Tibial nerve (tissue), 4 donors: ENCODE measurements at places on chromosomes 16 and 17. TPM values are rescaled to one million over a fixed set of nuclear protein-coding genes. Genes with fewer than 3 reads are reported as not detected.

GRCh38 chr16:66266436-66267291, 99.8 kb upstream of the CDH5 start:
- peak; percentile 75 for DNase-seq
- no peaks in the 10 kb centered on the region for H3K36me3 ChIP-seq
- peak overlapping the region; percentile 72 for H3K27ac ChIP-seq
- H3K4me3 ChIP-seq: no peak overlapping the region
- H3K4me1 ChIP-seq: peaks cover 28% of the 10 kb centered on the region
- no peaks in the 10 kb centered on the region for H3K27me3 ChIP-seq

DNA sequence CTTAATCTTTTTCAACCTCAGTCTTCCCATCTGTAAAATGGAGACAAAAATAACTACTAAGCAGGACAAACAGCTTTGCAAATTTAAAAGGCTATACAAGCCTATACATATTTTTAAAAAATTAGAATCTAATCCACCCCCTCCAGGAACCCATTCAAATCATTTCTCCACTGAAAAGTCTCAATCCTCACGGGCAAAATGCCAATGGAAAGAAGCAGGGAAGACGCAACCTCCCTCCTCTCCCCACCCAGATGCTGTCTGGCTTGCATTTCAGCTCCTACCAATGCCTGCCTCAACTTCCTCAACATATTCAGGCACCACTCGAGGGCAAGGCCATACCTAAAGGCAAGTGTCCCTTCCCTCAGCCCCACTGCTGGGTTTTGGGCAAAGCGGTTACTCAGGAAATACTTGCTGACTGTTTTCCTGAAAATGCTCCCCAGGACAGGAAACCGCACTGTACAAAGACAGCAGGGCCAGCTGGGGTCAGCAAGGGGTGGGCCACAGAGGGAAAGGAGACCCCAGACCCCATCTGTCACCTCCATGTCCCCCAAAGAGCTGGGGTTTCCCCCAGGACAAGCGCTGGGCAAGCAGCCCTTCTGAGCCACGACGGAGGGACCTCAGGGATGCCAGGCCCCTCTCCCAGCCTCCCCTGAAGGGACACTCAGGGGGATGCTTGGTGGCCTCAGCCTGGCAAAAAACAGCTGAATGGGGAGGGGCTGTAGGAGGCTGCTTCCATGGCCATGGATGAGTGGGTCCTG, 47.7 kb upstream of the DOC2B start:
- no peaks in the 10 kb centered on the region for H3K27me3 ChIP-seq
- H3K4me1 ChIP-seq: no peaks in the 10 kb centered on the region
- DNase-seq: no peak
- H3K36me3 ChIP-seq: no peaks in the 10 kb centered on the region

GRCh38 chr16:89962754-89963498, 14.4 kb downstream of the DEF8 start:
- no peak overlapping the region for H3K27ac ChIP-seq
- DNase-seq: no peak
- no peaks in the 10 kb centered on the region for H3K4me1 ChIP-seq
- H3K27me3 ChIP-seq: no peaks in the 10 kb centered on the region
- no peaks in the 10 kb centered on the region for H3K36me3 ChIP-seq

DCAF7 gene
- 25.5 TPM for total RNA-seq

DNA sequence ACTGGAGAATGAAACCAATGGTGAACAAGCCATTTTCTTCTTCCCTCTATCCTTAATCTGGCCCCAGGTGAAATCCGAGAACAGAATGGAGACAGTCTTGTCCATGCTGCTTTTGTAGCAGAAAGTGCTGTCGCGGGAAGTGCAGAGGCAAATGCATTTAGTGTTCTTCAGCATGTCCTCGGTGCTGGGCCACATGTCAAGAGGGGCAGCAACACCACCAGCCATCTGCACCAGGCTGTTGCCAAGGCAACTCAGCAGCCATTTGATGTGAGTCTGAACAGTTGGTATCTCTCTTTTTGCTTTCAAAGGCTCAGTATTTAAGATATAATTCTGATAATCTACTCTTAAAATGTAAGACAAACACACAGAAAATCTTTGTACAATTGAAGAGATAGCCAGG, 18.7 kb downstream of the UQCRC2 start:
- DNase-seq: no peak
- no peak overlapping the region for H3K27ac ChIP-seq
- H3K4me1 ChIP-seq: no peaks in the 10 kb centered on the region

DNA sequence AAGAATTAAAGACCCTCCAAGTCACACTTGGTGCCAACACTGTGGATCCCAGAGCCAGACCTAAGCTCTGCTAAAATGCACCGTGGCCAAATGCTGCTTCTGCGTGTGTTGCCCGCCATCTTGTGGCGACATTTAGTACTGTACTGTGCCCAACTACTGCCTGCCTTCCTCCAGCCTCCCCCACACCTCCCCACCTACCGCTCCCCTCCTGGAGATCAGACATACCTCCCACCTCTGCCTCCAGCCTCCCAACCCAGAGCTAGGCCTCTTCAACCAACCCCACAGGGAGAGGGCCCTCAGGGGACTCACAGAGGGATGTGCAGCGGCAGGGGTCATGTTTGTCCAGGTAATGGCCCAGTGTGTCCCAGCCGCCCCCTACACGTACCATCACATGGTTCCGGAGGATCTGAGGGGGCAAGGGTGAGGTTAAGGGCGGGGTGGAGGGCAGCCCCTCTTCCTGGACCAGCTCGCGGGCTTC, 5.5 kb downstream of the GAS2L2 start:
- DNase-seq: peak; percentile 94
- no peak overlapping the region for H3K4me3 ChIP-seq
- H3K27me3 ChIP-seq: peaks cover 81% of the 10 kb centered on the region
- H3K27ac ChIP-seq: no peak overlapping the region
- no peaks in the 10 kb centered on the region for H3K36me3 ChIP-seq
- H3K4me1 ChIP-seq: no peaks in the 10 kb centered on the region

CIITA gene
- total RNA-seq: 21.6 TPM

GRCh38 chr16:19105891-19106624, 7.7 kb upstream of the ITPRIPL2 start:
- H3K27ac ChIP-seq: no peak overlapping the region
- H3K4me3 ChIP-seq: no peak overlapping the region
- no peaks in the 10 kb centered on the region for H3K27me3 ChIP-seq
- no peaks in the 10 kb centered on the region for H3K4me1 ChIP-seq
- H3K36me3 ChIP-seq: no peaks in the 10 kb centered on the region

DNA sequence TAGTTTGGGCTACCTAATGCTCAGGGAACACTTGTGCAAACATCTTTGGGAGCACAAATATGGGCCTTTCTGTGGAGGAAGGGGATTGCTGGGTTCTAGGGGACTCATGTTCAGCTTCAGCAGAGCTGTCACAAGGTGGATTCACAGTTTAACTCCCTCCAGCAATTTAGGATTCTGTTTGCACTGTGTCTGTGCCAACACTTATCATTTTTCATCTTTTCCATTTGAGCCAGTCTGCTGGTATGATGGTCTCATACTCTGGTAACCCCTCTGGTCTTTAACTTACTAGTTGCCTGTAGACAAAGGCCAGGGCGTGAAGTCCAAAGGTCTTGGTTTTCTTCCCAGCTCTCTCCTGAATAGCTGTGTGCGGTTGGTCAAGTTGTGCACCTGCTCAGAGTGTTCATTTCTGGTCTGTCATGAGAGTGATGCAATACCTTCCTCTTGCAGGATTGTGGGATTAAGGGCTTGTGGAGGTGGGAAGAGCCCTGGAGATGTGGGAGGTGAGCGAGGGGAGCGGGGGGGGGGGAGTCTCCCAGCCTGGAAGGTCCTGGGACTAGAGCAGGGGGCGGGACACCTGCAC, 152.6 kb downstream of the CMIP start:
- no peak overlapping the region for H3K4me3 ChIP-seq
- H3K27me3 ChIP-seq: no peaks in the 10 kb centered on the region
- H3K27ac ChIP-seq: no peak overlapping the region
- H3K4me1 ChIP-seq: peaks cover 6% of the 10 kb centered on the region

DNA sequence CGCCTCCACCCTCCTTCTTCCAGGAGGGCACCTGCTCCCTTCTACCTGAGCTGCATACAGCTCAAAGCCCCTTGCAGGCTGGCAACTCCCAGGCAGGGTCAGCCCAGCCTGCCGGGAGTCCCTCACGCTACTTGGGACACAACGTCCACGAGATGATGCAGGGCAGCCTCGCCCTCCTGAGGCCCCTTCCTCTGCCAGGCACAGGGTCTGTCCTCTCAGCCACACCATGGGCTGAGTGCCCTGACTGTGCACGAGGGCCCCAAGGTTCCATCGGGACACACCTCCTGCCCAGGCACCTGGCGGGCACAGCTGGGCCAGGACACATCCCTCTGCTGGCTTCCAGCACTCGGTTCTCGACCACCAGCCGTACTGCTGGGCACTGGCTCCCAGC, 30.9 kb upstream of the ZC3H18 start:
- no peaks in the 10 kb centered on the region for H3K36me3 ChIP-seq
- H3K4me1 ChIP-seq: no peaks in the 10 kb centered on the region
- no peak overlapping the region for H3K4me3 ChIP-seq
- no peak overlapping the region for H3K27ac ChIP-seq
- H3K27me3 ChIP-seq: no peaks in the 10 kb centered on the region
